ENCODE measurements at places on chromosomes 16 and 17. TPM values are rescaled to one million over a fixed set of nuclear protein-coding genes. Genes with fewer than 3 reads are reported as not detected.

- H3K36me3 ChIP-seq: no peaks in the 10 kb centered on the region
- H3K27ac ChIP-seq: no peak overlapping the region
- peak; percentile 8 for DNase-seq
- H3K4me1 ChIP-seq: no peaks in the 10 kb centered on the region
- H3K27me3 ChIP-seq: no peaks in the 10 kb centered on the region
These were observed 80.6 kb downstream of the MGAT5B start for GRCh38 chr17:76948726-76949342.

GRCh38 chr16:66942981-66943380 lies 7.7 kb downstream of the CES2 start:
- H3K4me1 ChIP-seq: peaks cover 4% of the 10 kb centered on the region
- peaks cover 50% of the 10 kb centered on the region for H3K36me3 ChIP-seq
- no peaks in the 10 kb centered on the region for H3K27me3 ChIP-seq
- no peak overlapping the region for H3K4me3 ChIP-seq

The CDH15 gene
- not detected for total RNA-seq

DNA sequence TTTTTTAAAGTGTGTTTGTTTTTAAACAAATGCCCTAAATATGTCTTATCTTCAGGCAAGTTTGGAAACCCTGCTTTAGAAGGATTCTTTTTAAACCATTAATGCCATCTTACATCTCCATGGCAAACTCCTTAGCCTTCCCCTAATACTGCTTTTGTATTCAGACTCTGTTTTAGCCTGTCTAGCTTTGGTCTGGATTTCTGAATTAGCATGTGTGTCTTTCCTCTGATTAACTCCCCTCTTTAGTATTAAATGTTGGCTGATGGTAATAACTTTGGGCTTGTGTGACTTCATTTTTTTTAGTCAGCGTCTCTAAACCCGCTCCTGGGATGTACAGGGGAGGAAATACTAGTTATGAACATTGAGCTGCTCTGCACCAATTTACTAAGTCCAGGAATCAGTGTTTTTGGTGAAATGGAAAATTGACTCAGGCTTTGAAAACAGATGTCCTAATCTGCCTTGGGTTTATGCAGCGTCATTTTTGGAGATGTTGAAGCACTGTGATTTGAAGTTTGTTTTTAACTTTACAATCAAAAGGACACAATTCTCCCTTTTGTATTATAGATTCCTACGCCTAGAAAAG lies 22.2 kb downstream of the WIPF2 start:
- no peak overlapping the region for H3K27ac ChIP-seq
- no peaks in the 10 kb centered on the region for H3K36me3 ChIP-seq
- DNase-seq: no peak
- H3K4me1 ChIP-seq: peaks cover 10% of the 10 kb centered on the region
- no peak overlapping the region for H3K4me3 ChIP-seq
- no peaks in the 10 kb centered on the region for H3K27me3 ChIP-seq

The EVPLL gene
- 0.40 TPM for total RNA-seq

DNA sequence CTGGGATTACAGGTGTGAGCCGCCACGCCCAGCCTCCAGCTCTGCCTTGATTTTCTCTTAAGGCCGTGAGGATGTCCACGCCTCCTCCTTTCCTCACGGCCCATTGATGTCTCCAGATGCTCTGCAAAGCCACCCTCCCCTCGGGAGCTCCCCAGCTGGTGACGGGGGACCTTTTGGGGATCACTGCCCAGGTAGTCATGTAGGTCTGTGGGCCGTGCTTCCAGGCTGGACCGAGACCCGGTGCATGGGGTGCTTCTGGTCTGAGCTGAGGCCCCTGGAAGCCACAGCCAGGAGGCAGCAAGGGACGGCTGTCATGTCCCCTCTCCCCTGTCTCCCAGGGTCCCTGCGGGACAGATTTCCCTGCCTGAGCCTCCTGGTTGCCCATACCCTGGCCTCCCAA lies 277.8 kb downstream of the SEC14L1 start:
- no peaks in the 10 kb centered on the region for H3K36me3 ChIP-seq
- H3K27me3 ChIP-seq: no peaks in the 10 kb centered on the region
- no peak for DNase-seq

DNA sequence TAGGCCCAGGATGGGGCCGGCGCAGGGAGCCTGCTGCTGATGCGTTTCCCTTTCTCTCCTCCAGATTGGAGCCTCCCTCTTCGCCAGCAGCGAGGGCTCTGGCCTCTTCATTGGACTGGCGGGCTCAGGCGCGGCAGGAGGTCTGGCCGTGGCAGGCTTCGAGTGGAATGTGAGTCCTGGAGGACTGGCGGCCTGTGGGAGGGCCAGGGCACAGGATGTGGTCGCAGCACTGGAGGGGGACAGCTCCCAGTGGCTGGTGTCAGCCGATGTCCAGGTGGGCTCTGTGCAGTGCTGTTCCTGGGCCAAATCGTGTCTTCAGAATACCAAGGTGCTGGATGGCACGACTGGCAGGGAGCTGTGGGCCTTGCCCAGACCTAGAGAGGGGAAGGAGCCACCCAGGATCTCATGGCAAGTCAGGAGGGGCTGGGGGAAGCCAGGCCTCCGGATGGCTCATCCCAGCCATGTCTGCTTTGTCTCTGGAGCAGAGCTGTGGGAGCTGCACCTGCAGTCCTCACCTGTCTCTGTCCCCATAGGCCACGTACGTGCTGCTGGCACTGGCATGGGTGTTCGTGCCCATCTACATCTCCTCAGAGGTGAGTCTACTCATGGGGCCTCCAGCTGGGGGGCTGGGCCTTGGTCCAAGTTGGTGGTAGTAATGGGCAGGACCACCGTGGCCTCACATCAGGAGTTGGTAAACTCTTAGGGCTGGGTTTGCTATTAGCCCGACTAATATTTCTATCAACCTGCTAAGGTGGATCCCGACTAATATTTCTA lies 7.3 kb downstream of the SLC5A10 start:
- H3K36me3 ChIP-seq: no peaks in the 10 kb centered on the region
- no peaks in the 10 kb centered on the region for H3K4me1 ChIP-seq
- DNase-seq: no peak
- H3K27me3 ChIP-seq: no peaks in the 10 kb centered on the region
- no peak overlapping the region for H3K4me3 ChIP-seq

DNA sequence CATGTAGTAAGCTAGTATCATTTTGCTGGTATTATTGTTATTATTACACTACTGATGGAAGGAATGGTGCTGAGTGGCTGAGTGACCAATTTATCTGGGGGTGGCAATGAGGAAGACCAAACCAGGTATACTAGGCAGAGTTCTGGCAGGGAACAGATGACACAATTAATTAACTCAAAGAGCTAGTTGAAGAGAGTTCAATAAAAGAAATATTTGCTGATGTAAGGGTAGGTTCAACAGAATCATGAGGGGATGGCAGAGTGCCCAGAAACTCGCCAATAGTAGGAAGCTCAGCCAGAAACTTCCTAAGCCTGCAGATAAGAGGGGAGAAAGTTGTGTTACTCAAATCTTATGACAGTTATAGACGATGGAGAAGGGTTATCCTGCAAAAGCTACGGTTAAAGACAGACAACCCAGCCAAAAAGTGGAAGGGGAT lies 352.5 kb downstream of the KCNJ2 start:
- H3K27ac ChIP-seq: no peak overlapping the region
- H3K36me3 ChIP-seq: no peaks in the 10 kb centered on the region
- H3K27me3 ChIP-seq: no peaks in the 10 kb centered on the region
- H3K4me1 ChIP-seq: no peaks in the 10 kb centered on the region

The CYB5B gene
- 53.3 TPM for total RNA-seq

- no peak overlapping the region for H3K4me3 ChIP-seq
- H3K27me3 ChIP-seq: no peaks in the 10 kb centered on the region
- H3K4me1 ChIP-seq: peaks cover 15% of the 10 kb centered on the region
- DNase-seq: peak; percentile 90
These were observed 28.0 kb upstream of the SNN start for GRCh38 chr16:11639925-11640899.

The SEZ6L2 gene
- 1.2 TPM for total RNA-seq

The PSMD12 gene
- 21.3 TPM for total RNA-seq

GRCh38 chr17:82892899-82893565 lies 53.2 kb upstream of the ZNF750 start:
- peaks cover 66% of the 10 kb centered on the region for H3K4me1 ChIP-seq
- no peaks in the 10 kb centered on the region for H3K36me3 ChIP-seq
- peak; percentile 96 for DNase-seq
- peak overlapping the region; percentile 76 for H3K27ac ChIP-seq
- no peaks in the 10 kb centered on the region for H3K27me3 ChIP-seq

DNA sequence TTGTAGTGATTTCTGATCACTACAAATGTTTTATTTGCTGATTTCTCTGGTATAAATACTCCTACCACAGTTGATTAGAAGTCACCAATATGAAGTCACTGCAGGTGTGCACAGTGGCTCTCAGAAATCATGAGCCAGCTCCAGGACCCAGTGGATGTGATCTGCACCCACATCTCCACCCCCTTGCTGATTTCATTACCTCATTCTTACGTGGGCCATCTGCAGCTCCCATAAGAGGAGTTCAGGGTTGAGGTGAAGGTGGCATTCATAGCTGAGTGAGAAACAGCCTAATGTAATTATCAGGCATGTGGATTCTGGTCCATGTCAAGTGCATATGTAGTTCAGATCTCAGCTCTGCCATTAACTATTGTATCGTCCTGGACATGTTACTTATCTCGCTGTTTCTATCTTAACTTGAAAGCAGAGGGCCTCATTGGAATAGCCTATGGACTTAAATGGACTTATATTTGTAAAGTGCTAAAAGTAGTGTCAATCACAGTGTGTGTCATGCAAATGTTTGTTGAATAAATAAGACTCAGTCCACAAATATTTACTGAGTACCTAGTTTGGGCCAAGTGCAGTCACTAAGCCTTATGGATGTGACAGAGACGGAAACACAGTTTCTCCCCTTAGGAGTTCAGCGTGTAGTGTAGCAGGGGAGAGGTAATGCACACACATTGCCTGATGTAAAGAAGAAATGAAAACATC lies 40.7 kb upstream of the ZKSCAN2 start:
- H3K36me3 ChIP-seq: no peaks in the 10 kb centered on the region
- no peak for DNase-seq
- H3K4me1 ChIP-seq: no peaks in the 10 kb centered on the region
- H3K27ac ChIP-seq: no peak overlapping the region
